ENCODE measurements at places on chromosomes 5 and 9. TPM values are rescaled to one million over a fixed set of nuclear protein-coding genes. Genes with fewer than 3 reads are reported as not detected.

DNA sequence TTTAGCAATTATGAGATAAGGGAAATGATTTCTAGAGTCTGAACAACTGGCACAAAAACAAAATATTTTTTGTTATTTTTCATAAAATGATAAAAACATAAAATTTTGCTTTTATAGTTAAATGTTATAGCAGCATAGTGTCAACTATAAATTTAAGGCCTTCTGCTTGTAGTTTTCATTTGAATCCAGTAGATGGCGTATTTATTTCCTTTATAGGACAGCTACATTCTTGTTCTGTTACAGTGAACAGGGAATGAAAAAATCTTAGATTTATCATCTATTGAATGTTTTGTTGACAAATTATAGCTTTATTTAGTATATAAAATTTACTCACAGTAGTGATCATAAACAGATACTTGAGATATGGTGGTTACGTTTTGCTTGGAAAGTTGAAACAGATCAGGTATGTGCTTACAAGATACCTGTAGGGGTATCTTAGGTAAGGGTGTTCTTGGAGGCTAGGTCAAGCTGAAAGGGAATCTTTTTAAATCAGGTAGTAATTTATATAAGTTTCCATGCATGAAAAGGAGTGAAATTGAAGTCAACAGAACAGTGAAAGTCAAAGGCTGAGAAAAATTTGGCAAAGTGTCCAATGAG, 239.3 kb upstream of the GRIN3A start:
- H3K27me3 ChIP-seq, result no peaks in the 10 kb centered on the region
- H3K4me3 ChIP-seq, result no peak overlapping the region
- H3K36me3 ChIP-seq, result no peaks in the 10 kb centered on the region
- H3K27ac ChIP-seq, result no peak overlapping the region
- H3K4me1 ChIP-seq, result no peaks in the 10 kb centered on the region

DNA sequence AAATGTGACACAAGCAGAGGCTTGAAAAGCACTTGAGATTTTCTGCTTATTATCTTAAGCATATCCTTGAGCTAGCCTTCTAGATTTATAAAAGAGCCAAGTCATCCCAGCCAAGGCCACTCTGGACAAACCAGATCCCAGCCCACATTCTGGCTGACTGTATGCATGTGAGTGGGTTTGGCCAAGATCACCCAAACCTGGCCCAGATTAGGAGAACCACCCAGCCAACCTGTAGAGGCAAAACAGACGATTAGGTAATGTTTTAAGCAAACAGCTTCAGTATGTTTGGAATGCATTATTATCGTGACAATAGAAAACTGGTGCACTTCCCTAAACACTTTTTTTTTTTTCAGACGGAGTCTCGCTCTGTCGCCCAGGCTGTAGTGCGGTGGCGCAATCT, 151.9 kb downstream of the SPATA31D1 start:
- no peaks in the 10 kb centered on the region for H3K4me1 ChIP-seq
- H3K36me3 ChIP-seq, result no peaks in the 10 kb centered on the region
- no peak for DNase-seq
- no peak overlapping the region for H3K4me3 ChIP-seq
- H3K27ac ChIP-seq, result no peak overlapping the region
- H3K27me3 ChIP-seq, result no peaks in the 10 kb centered on the region

GRCh38 chr9:16535555-16535954, 334.9 kb downstream of the BNC2 start:
- no peak overlapping the region for H3K27ac ChIP-seq
- DNase-seq, result no peak
- H3K4me1 ChIP-seq, result no peaks in the 10 kb centered on the region
- H3K36me3 ChIP-seq, result no peaks in the 10 kb centered on the region

DNA sequence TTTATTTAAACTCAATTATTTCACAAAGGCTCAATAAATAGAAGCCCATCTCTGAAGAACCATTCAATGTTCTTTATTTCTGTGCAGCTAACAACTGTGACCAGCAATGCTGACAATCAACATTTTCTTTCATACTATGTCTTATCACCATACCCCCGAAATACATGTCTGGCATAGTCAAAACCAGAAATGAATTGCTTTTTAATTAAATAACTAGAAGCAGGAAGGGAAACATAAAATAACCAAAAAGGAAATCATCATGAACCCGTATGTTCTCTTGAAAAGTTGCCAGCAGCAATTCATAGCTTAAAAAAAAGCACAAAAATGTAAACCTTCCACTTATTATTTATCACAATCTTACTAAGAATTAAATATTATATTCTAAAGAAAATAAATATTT, 212.4 kb downstream of the TMEM232 start:
- H3K27me3 ChIP-seq, result no peaks in the 10 kb centered on the region
- no peaks in the 10 kb centered on the region for H3K4me1 ChIP-seq
- no peak for DNase-seq
- no peaks in the 10 kb centered on the region for H3K36me3 ChIP-seq
- no peak overlapping the region for H3K27ac ChIP-seq

GRCh38 chr5:61966296-61966955, 339.6 kb upstream of the KIF2A start:
- H3K4me3 ChIP-seq, result no peak overlapping the region
- no peaks in the 10 kb centered on the region for H3K4me1 ChIP-seq

DNA sequence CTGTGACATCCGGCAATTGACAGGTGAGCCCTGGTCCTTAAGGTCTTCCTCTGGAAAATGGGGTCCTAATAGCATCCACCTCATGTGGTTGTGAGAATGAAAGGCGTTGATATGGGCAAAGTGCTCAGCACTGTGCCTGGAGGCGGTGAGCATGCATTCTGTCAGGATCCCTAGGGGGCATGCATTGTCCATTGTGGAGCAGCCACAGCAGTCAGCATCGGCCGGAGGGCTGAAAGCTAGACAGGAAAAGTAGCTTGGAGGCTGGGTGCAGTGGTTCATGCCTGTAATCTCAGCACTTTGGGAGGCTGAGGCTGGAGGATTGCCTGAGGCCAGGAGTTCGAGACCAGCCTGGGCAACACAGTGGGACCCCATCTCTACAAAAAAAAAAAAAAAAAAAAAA, 122.2 kb downstream of the LHX2 start:
- H3K4me1 ChIP-seq, result no peaks in the 10 kb centered on the region

- no peak overlapping the region for H3K27ac ChIP-seq
- H3K4me1 ChIP-seq, result no peaks in the 10 kb centered on the region
- no peaks in the 10 kb centered on the region for H3K36me3 ChIP-seq
- no peak for DNase-seq
- H3K4me3 ChIP-seq, result no peak overlapping the region
These were observed 2308.8 kb upstream of the ACO1 start for GRCh38 chr9:30075451-30076199.

GRCh38 chr5:97499605-97500004, 316.6 kb upstream of the RIOK2 start:
- H3K4me1 ChIP-seq, result no peaks in the 10 kb centered on the region
- no peak overlapping the region for H3K27ac ChIP-seq
- DNase-seq, result no peak
- no peaks in the 10 kb centered on the region for H3K36me3 ChIP-seq
- no peak overlapping the region for H3K4me3 ChIP-seq

DNA sequence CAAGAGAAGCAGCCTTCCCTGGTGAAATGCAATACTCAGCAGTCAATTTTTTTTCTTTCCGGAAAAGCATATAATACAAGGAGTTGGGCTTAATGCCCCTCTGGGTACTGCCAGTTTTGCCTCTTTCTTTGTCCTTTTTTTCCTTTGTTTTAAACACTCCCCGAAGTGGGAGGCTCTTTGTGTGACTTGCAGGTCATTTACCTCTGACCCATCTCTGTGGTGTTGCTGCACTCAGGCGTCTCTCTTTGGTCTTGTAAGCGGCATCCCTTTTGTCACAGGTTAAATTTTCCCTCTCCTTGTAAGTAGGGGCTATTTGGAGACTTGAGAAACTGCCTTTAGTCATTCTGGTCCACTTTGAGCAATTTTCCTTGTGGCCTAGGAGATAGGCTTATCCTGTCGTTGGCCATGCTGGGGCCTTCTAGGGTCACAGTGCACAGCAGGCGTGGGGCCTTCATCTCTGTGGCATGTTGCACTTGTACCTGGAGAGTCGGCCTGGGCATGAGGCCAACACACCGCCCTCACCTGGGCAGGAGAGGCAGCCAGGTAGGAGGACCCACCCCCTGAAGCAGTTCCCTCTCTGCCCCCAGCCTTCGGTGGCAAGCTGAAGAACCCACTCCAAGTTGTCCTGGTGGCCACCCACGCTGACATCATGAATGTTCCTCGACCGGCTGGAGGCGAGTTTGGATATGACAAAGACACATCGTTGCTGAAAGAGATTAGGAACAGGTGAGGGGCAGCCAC, 27.7 kb upstream of the CTSL start:
- H3K27ac ChIP-seq, result no peak overlapping the region
- H3K4me3 ChIP-seq, result no peak overlapping the region
- no peaks in the 10 kb centered on the region for H3K4me1 ChIP-seq
- no peaks in the 10 kb centered on the region for H3K27me3 ChIP-seq

DNA sequence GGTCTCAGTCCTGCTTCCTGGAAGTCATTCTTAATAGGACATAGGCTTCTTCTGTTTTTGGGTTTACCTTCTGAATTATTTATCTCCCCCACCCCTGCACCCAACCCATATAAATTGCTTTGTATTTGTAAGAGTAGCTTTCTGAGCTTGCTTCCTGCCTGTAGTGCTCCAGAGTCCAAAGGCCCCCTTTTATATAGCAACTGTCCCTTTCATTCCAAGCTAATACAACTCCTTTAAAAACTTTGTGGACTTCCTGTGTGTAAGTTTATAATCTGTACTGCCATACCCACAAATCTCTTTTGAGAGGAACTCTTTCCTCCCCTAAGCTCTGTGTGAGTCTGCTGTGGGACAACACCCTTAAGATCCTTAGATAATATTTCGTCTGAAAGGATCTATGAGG, 7.8 kb downstream of the JAK2 start:
- H3K27ac ChIP-seq, result no peak overlapping the region
- H3K4me3 ChIP-seq, result no peak overlapping the region
- H3K36me3 ChIP-seq, result no peaks in the 10 kb centered on the region
- no peaks in the 10 kb centered on the region for H3K4me1 ChIP-seq
- H3K27me3 ChIP-seq, result no peaks in the 10 kb centered on the region

- no peak for DNase-seq
- no peaks in the 10 kb centered on the region for H3K4me1 ChIP-seq
These were observed 1.8 kb upstream of the CFAP95 start for GRCh38 chr9:69818750-69819345.

- H3K27ac ChIP-seq, result no peak overlapping the region
- H3K27me3 ChIP-seq, result no peaks in the 10 kb centered on the region
- H3K4me3 ChIP-seq, result no peak overlapping the region
- DNase-seq, result no peak
These were observed 45.5 kb upstream of the ANKRD33B start for GRCh38 chr5:10518347-10518746.

DNA sequence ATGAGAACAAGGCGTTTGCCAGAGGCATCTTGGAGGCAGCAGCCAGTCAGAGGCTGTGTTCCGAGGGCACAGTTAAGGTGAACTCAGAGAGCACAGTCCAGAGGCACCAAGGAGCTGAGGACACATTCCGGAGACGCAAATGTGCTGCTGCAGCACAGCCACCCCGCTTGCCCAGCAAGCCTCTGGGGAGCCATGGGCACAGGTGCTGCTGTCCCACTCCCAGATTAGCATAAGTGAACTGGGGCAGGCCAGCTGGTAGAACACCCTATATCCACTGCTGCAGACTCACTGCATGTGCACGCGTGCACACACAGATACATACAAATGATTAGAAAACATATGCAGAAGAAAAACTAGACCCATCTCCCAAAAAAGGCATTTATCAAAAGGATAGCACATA, 164.5 kb downstream of the EBF1 start:
- DNase-seq, result no peak
- H3K4me3 ChIP-seq, result no peak overlapping the region
- H3K36me3 ChIP-seq, result no peaks in the 10 kb centered on the region
- H3K27me3 ChIP-seq, result no peaks in the 10 kb centered on the region
- H3K4me1 ChIP-seq, result no peaks in the 10 kb centered on the region

- no peaks in the 10 kb centered on the region for H3K27me3 ChIP-seq
- H3K4me3 ChIP-seq, result no peak overlapping the region
- H3K4me1 ChIP-seq, result no peaks in the 10 kb centered on the region
- no peak overlapping the region for H3K27ac ChIP-seq
- H3K36me3 ChIP-seq, result no peaks in the 10 kb centered on the region
- no peak for DNase-seq
These were observed 81.4 kb upstream of the ANKRD55 start for GRCh38 chr5:56314529-56314928.

GRCh38 chr5:169024421-169024820, 276.5 kb downstream of the SLIT3 start:
- H3K36me3 ChIP-seq, result no peaks in the 10 kb centered on the region
- no peaks in the 10 kb centered on the region for H3K4me1 ChIP-seq
- no peaks in the 10 kb centered on the region for H3K27me3 ChIP-seq
- DNase-seq, result no peak
- no peak overlapping the region for H3K27ac ChIP-seq

GRCh38 chr9:97906236-97906831, 16.0 kb downstream of the TRMO start:
- no peaks in the 10 kb centered on the region for H3K27me3 ChIP-seq
- DNase-seq, result no peak
- peak overlapping the region; percentile 43 for H3K27ac ChIP-seq
- no peak overlapping the region for H3K4me3 ChIP-seq
- no peaks in the 10 kb centered on the region for H3K4me1 ChIP-seq
- peaks cover 9% of the 10 kb centered on the region for H3K36me3 ChIP-seq

- H3K36me3 ChIP-seq, result no peaks in the 10 kb centered on the region
- no peak for DNase-seq
- H3K27me3 ChIP-seq, result no peaks in the 10 kb centered on the region
- no peak overlapping the region for H3K4me3 ChIP-seq
- H3K27ac ChIP-seq, result no peak overlapping the region
These were observed 18.4 kb downstream of the F2RL2 start for GRCh38 chr5:76604838-76605237.

- H3K4me3 ChIP-seq, result no peak overlapping the region
- no peaks in the 10 kb centered on the region for H3K4me1 ChIP-seq
- no peak for DNase-seq
- no peak overlapping the region for H3K27ac ChIP-seq
These were observed 395.7 kb upstream of the SEMA6A start for GRCh38 chr5:116970318-116970717.

GRCh38 chr5:133291524-133291923, 239.7 kb downstream of the HSPA4 start:
- DNase-seq, result no peak
- no peaks in the 10 kb centered on the region for H3K36me3 ChIP-seq
- no peak overlapping the region for H3K4me3 ChIP-seq
- no peak overlapping the region for H3K27ac ChIP-seq

DNA sequence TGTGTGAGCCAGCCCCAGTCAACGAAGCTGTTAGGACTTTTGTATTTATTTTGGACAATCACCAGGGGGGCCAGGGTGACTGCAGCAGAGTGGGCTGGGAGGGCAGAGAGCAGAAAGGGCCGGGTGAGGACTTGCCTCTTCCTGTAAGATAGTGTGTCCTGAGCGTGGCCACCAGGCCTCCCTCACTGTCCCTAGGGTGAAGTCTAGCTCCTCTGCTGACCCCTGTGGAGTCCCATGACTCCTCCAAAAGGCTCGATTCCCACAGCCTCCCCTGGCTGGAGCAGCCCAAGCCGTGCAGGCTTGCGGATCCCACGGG, 147.8 kb downstream of the RXRA start:
- H3K4me1 ChIP-seq, result peaks cover 8% of the 10 kb centered on the region
- H3K36me3 ChIP-seq, result no peaks in the 10 kb centered on the region
- peak overlapping the region; percentile 14 for H3K27ac ChIP-seq
- H3K27me3 ChIP-seq, result no peaks in the 10 kb centered on the region

The LRRC26 gene
- 64.6 TPM for total RNA-seq

The MYOZ3 gene
- 0.32 TPM for total RNA-seq

The MOB3B gene
- total RNA-seq, result 39.6 TPM

The SHC3 gene
- 0.32 TPM for total RNA-seq

The TESK1 gene
- total RNA-seq, result 41.1 TPM

The IL3 gene
- total RNA-seq, result 0.25 TPM
